ENCODE measurements at places on chromosomes 1 and 21. TPM values are rescaled to one million over a fixed set of nuclear protein-coding genes. Genes with fewer than 3 reads are reported as not detected.

Gene SLC25A33
- total RNA-seq, result 13.2 TPM

Gene DNASE2B
- total RNA-seq, result 13.1 TPM

Gene CNIH3
- total RNA-seq, result 0.39 TPM

Gene CELA3B
- total RNA-seq, result not detected

Gene OVAAL
- total RNA-seq, result not detected

Gene FABP3
- 98.9 TPM for total RNA-seq

Gene LCE1B
- not detected for total RNA-seq

Measured in upper lobe of left lung (tissue), 6 donors.